ENCODE measurements at places on chromosomes 2 and 18. TPM values are rescaled to one million over a fixed set of nuclear protein-coding genes. Genes with fewer than 3 reads are reported as not detected.

SMARCAL1 gene
- 20.7 TPM for total RNA-seq

ATG4B gene
- total RNA-seq, result 57.5 TPM

KCNE4 gene
- total RNA-seq, result 2.2 TPM

CHST10 gene
- total RNA-seq, result 4.3 TPM

SNORC gene
- 0.12 TPM for total RNA-seq

SLC19A3 gene
- total RNA-seq, result 0.20 TPM

PID1 gene
- 20.5 TPM for total RNA-seq
